ENCODE measurements at places on chromosomes 12 and 14.
A peak's percentile ranks its signal among the peaks of the same experiment; 100 is the strongest.

DNA sequence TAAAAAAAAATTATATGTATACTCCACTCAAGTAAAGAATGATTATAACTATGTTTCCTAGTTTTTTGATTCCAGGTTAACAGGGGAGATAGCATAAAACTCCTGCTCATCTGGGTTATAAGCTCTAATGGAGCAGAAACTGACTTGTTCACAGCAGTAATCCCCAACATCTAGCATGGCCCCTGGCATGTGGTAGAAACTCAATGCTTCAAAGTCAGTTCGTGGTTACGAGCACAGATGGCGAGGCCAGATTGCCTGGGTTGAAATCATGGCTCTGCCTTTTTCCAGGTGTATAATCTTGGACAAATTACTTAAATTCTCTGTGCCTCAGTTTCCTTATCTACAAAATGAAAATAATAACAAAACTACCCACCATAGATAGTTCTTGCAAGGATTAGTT is 183.8 kb downstream of the TTC7B start:
- DNase-seq = no peak

DNA sequence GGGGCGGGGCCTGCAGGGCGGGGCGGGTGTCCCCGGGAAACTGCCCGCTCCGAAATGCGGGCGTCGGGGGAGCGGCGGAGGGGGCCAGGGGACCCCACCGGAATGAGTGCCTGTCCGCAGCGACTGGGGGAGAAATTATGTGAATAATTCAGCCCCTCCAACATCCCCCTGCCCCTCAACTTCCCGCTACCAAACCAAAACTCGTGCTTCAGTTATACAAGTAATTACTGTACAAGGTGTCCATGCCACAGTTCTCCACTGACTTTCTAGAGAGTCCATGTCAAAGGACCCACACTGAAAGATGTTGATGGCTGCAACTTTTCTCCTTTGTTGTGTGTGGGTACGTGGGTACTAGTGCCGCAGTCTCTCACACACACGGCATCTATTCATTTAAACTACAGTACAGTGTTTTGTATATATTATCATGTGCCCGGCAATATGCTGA is 414 bp upstream of the CDK17 start:
- DNase-seq = no peak

GRCh38 chr12:77407931-77408330 is 342.6 kb upstream of the E2F7 start:
- DNase-seq = no peak

DNA sequence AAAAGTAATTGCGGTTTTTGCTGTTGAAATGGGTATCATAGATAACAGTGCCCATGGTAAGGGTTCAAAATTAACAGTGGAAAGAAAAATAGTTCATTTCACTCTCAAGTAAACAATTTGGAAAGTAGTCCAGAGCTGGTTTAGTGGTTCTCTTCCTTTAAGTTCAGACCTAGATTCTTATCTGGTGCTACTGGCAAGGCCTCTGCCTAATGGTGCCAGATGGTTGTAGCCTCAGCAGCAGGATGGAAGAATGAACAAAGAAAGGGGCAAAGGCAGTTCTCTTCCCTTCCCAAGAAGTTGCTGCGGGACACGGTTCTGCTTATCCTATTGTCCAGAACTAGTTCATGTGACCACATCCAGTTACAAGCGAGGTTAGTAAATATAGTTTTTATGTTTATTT is 10.5 kb downstream of the ARG2 start:
- no peak for DNase-seq

DNA sequence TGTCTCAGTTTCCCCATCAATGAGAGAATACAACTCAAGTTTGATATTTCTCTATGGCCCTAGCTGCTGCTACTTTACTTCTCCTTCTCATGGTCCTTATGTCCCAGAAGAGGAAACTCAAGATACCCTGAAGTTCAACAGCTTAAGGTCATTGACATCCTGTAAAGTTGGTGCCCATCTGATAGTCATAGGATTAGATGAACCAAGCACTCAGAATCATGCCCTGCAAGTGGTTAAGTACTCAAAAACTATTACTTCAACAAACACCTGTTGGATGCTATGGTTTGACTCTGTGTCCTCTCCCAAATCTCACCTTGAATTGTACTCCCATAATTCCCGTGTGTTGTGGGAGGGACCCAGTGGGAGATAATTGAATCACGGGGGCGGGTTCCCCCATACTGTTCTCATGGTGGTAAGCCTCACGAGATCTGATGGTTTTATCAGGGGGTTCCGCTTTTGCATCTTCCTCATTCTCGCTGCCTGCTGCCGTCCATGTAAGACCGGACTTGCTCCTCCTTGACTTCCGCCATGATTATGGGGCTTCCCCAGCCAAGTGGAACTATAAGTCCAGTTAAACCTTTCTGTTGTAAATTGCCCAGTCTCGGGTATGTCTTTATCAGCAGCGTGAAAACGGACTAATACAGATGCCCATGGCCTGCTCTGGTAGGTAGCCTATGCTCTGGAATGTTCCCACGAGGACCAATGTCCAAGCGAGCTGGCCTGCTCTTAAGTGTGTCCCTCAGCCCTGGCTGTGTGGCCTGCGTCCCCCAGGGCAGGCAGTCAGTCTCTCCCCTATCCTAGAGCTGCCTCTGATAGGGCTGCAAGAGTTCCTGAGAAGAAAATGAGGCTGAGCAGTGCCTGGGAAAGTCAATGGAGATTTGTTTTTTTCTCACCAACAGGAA is 18.1 kb downstream of the CAMKK2 start:
- no peak for DNase-seq

DNA sequence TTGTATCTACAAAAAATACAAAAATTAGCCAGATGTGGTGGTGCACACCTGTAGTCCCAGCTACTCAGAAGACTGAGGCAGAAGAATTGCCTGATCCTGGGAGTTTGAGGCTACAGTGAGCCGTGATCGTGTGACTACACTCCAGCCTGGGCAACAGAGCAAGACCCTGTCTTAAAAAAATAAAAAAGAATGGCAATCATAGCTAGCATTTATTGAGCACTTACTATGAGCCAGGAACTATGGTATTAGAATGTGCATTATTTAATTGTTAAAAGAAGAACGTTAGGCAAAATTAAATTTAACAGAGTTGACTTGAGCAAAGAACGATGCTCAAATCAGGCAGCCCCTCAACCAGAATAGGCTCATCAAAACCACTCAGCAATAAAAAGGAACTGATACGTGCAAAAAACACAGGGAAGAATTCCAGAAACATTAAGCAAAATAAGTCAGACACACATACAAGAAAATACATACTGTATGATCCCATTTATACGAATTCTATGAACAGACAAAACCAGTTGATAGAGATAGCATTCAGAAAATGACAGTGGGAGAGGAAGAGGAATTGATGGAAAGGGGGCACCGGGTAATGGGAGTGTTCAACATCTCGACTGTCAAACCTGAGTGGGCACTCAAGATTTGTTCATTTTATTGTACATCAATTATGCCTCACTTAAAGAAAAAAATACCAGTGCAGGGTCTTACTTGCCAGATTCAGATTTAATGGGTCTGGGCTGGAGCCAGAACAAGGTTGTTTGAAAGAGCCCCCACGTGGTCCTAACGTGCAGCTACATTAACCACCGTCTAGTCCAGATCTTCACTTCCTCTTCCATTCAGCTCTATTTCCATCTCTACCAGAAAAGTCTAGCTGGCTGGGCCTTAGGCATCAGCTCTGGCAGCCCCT is 8.0 kb downstream of the SCNN1A start:
- DNase-seq = peak; percentile 39

DNA sequence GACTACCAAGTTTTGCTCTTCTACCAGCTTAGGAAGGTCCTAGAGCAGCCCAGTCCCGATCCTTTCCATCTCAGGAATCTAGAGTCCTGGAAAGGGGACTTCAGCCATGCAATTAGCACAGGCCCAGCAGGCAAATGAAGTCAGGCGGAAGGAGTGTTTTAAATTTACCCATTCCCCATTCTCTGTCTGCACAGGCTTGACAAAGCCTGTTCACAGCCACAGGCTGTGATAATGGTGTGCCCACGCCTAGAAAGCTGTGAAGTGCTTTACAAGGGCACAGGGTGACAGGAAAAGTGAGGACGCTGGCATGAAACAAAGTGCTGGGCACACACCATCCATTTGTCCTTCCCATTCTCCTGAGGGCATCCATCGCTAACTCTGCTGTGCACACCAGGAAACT is 79.0 kb downstream of the PITPNM2 start:
- no peak for DNase-seq

- no peak for DNase-seq
Observed at GRCh38 chr12:125056306-125056705, 8.9 kb upstream of the AACS start.

GRCh38 chr12:55974308-55974730 is 441 bp downstream of the RAB5B start:
- DNase-seq = peak; percentile 26

DNA sequence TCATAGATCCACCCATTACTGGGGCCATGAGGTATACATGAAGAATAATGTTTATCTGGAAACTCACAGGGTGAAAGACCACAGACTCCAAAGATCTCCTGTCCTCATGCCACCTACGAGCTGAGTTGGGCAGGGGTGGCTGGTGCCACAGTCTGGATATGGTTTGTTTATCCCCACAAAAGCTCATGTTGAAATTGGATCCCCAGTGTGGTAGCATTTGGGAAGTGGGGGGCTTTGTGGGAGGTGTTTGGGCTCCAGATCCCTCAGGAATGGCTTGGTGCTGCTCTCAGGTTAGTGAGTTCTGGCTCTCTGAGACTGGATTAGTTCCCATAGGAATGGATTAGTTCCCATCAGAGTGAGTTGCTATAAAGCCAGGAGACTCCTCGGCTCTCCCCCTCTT is 192.3 kb upstream of the FSCB start:
- no peak for DNase-seq

GRCh38 chr12:7096979-7097378 is 4.7 kb upstream of the C1R start:
- DNase-seq = no peak

DNA sequence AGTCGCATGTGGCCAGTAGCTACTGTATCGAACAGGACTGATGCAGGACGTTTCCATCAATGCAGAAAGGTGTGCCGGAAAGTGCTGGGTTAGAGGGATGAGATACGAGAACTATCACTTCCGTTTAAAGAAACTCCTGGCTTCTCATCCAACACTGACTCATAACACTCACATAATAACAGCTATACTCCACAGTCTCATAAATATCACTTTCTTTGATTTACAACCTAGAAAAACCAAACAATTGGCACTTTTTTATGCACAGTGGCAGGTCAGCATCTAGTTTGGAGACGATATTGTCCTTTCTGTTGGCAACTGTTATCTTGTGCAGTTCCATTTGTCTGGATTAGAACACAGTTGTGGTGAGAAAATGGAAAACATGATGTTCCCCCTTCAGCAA is 43.4 kb downstream of the SLC25A21 start:
- DNase-seq = no peak

DNA sequence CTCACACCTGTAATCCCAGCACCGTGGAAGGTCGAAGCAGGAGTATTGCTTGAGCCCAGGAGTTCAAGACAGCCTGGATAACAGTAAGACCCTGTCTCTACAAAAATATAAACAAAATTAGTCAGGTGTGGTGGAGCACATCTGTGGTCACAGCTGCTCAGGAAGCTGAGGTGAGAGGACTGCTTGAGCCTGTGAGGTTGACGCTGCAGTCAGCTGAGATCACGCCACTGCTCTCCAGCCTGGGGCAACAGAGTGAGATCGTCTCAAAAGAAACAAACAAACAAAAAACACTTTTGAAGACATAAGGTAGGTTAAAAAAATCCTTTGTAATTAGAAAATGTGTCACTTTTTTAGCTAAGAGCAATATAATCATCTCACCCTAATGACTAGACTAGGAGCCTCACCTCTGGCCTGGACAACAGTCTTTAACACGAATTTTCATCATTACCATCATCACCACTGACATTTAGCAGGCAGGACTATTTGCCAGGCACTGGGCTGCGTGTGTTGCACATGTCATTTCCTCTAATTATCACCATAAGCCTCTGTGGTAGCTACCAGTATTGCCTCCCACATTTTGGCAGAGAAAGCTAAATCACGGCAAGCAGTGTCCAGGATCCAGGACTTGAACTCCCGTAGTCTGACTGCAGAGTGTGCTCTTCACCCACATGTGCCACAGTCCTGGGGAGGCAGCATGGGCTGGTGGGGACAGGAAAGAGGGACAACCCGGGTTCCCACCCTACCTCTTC is 4.6 kb upstream of the SYCP3 start:
- DNase-seq = no peak

GRCh38 chr14:51738754-51739153 is 87.0 kb downstream of the FRMD6 start:
- DNase-seq = no peak

DNA sequence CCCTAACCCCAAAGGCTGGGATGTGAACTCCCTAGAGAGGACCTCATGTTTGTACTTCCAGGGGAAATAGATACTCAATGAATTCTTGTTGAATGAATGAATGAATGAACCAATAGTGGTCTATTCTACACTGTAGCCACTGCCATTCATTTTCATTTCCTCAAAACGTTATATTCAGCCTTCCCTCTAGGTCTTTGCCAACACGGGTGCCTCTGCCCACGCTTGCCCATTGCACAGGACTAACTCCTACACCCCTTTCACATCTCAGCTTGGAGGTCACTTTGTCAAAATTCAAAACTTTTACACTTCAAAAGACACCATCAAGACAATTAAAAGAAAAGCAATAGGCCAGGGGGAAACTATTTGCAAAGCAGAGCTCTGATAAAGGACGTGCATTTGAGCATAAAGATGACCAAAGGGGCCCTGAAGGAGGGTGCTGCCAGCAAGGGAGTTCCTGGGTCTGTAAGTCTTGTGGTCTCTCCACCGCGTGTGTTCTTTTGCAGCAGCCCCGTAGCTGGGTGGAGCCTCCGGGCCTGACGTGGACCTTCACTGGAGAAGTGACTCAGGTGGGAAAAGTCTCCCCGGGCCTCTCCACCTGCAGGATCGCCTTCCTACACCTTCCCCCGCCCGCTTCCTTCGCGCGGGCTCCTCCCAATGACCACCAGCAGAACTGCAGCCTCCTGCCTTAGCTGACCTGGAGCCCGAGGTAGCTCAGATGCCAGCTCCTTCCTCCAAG is 31.5 kb downstream of the TMEM63C start:
- no peak for DNase-seq

DNA sequence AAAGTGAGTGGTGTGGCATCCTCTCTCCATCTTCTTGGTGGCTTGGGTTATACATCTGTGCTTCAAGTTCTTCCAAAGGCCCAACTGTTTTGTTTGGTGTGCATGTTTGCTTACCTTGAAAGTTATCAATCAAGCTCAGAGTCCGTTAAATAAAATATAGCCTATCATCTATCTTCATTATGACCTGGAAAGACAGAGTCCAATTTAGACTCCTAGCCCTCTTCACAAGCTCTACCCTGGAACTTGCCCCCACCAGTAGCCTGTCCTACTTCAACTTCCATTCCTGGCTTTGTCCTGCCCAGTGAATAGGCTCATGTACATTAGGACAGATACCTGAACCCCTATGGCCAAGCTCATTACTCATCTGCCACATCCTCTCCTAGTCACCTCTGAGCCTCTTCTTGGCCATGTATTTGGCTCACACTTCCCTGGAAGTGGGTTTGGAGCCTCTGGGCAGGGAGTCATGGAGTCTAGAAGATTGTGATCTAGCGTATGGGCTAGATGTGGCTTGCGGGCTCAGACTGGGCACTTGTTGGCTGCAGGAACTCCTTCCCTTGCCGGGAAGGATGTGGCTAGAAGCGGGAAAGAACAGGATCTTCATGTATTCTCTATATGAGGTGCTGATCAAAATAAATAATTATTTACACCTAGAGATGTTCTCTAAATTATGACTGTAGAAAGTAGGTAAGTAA is 6.4 kb upstream of the SSTR1 start:
- no peak for DNase-seq

- DNase-seq = no peak
Observed at GRCh38 chr12:47762850-47763465, 4.3 kb upstream of the RAPGEF3 start.

Data from activated naive CD4-positive, alpha-beta T cell treated with anti-CD3 and anti-CD28 coated beads, Interleukin-2, amount 50 U/mL, for 16 hours (primary cell).